MM.1S (cell line): ENCODE measurements at places on chromosomes 5 and 9.

DNA sequence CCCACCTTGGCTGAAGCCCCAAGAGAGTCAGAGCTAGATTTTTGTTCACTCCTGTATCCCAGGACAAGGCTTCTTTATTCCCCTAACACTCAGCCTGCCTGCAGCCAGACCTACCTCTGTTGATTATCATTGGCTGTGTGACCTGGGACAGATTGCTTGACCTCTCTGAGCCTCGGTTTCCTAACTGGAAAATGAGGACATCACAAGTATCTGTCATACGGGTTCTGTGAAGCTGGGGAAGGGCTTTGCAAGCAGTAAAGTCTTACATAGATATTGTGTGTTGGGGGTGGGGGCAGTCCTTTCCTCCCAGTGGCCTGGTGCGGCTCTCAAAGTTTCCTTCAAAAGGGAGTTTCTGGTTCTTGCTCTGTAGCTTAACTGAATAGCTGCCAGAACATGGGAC, 2.5 kb upstream of the NEK6 start:
- no peak for DNase-seq

GRCh38 chr9:98807814-98808195, 335 bp downstream of the GALNT12 start:
- no peak for DNase-seq

DNA sequence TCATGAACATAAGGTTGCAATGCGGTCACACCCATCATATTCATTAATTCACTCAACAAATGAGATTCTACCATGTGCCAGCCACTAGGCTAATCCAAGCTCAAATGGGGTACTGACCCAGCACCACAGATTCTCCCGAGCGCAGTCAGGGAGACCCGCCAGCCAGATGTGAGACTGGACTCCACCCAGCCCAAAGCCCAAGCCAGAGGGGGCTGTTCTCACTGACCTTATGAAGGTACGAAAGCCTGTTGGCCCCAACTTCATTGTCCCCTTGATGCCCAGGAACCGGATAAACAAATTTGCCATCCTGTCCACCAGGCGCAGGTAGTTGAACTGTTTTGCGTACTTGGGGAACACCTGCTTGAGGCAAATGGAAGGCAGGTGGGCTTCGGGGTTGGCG, 218.8 kb downstream of the DAB2IP start:
- no peak for DNase-seq

- no peak for DNase-seq
Measured at GRCh38 chr9:91354881-91355280, 6.8 kb downstream of the AUH start.

DNA sequence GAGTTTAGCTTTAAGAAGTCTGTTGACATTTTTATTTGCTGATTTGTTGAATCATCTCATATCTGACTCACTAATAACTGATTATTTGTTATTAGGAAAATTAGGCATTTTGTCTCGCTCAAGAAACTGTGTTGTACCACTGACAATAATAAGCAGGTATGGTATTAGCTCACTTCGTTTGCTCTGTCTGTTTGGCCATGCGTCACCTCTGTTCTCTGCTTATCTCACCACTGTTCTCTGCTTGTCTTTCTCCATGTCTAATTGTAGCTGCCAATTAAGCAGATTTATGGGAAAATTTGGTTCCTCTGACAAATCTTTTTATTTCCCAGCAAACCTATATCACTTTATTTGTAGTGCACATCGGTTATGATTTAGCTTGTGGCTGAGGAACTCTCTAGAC, 138.9 kb downstream of the WDR41 start:
- no peak for DNase-seq

GRCh38 chr5:94855543-94855942, 237.1 kb downstream of the SLF1 start:
- no peak for DNase-seq

GRCh38 chr9:88197016-88197415, 58.7 kb upstream of the SPATA31C2 start:
- DNase-seq: no peak

GRCh38 chr5:125961150-125961549, 462.1 kb upstream of the GRAMD2B start:
- DNase-seq: peak; percentile 95

GRCh38 chr5:159906463-159906862, 9.8 kb upstream of the ADRA1B start:
- no peak for DNase-seq

DNA sequence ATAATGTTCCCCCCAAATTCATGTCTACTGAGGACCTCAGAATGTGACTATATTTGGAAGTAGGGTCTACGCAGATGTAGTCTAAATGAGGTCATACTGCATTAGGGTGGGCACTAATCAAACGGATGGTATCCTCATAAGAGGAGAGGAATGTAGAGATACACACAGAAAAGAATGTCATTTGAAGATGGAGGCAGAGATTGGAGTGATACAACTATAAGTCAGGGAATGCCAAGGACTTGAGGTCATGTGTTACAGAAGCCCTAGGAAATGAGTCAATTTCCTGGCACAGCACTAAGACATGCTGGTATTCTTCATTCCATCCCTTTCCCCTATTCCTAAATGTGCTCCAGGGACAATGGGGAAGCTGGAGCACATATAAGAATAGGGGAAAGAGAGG, 758 bp upstream of the PDCD1LG2 start:
- no peak for DNase-seq

GRCh38 chr5:142561486-142562097, 124.3 kb downstream of the FGF1 start:
- DNase-seq: no peak

DNA sequence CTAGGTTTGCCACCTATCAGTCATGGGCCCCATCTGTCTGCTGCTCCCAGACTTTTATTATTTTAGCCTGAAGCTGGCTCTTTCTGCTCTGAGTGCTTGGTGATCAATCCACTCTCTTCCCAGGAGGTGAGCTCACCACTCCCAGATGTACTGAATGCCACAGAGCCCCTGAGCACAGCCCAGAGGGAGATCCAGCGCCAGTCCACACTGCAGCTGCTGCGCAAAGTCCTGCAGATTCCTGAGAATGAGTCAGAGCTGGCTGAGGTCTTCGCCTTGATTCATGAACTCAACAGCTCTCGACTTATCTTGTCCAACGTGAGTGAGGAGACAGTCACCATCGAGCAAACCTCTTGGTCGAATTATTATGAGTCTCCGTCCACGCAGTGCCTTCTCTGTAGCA, 36.0 kb downstream of the HMGXB3 start:
- no peak for DNase-seq
